ENCODE measurements at places on chromosomes 7 and 10.

- no peak for DNase-seq
Measured at GRCh38 chr7:107768263-107768662, 24.3 kb downstream of the CBLL1 start.

GRCh38 chr10:85402541-85402940 lies 964.1 kb downstream of the GRID1 start:
- DNase-seq: no peak

- DNase-seq: no peak
Measured at GRCh38 chr7:7996568-7996967, 28.0 kb downstream of the GLCCI1 start.

DNA sequence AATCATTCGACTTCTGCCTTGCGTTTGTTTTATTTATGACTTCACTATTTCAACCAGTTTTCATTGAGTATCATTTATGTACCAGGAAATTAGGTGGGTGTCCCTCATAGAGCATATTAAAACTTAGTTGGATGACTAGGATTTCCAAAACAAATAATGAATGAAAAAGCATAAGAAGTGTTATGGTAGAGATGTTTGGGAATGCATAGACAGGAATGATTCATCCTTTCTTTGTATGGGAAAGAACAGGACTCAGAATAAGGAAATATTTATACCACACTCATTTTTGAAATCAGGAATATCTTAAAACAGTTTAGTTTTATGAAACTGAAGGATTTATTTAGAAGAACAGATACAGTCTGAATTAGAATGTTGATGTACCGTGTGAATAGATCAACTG lies 315.7 kb downstream of the EXOC4 start:
- no peak for DNase-seq

- DNase-seq: no peak
Measured at GRCh38 chr7:6182993-6183392, 89.4 kb downstream of the CYTH3 start.

- no peak for DNase-seq
Measured at GRCh38 chr7:4265066-4265465, 417.0 kb upstream of the FOXK1 start.

DNA sequence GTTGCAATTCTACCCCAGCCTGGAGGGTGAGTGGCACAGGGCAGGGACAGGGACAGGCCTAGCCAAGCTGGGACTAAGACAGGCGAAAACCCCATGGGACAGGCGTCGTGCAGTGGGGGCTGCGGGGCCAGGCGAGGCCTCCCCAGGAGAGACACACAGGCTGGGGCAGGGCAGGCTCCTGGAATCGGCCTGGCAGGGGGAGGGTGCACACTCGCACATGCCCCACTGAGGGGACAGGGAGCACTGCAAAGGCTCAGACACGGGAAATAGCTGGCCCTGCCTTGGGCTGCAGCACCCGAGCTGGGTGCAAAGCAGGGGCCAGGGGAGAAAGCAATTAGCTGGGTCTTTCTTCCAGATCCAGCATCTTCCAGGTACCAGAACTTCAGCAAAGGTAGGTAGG lies 10.4 kb downstream of the LAT2 start:
- DNase-seq: no peak

GRCh38 chr7:101602082-101602481 lies 27.0 kb downstream of the MYL10 start:
- DNase-seq: no peak

- DNase-seq: no peak
Measured at GRCh38 chr10:30270247-30270646, 78.8 kb downstream of the MTPAP start.

DNA sequence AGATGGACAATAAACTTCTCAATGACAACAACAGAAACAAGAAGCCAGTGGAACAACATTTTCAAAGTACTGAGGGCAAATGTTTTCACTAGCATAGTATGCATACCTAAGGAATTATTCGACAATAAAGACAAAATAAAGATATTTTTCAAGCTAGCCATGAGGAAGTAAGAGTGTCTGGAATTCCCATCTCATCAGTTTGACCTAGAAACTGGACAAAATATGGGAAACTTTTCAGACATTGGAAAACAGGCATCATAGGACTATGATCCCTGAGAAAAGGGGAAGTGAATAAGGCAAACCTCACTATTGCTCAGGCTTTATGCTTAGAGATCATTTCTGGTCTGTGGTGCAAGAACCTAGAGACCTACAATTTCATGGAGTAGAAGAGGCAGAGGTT lies 86.3 kb downstream of the OAT start:
- no peak for DNase-seq

GRCh38 chr7:142709921-142710320 lies 39.4 kb upstream of the PRSS1 start:
- DNase-seq: no peak

DNA sequence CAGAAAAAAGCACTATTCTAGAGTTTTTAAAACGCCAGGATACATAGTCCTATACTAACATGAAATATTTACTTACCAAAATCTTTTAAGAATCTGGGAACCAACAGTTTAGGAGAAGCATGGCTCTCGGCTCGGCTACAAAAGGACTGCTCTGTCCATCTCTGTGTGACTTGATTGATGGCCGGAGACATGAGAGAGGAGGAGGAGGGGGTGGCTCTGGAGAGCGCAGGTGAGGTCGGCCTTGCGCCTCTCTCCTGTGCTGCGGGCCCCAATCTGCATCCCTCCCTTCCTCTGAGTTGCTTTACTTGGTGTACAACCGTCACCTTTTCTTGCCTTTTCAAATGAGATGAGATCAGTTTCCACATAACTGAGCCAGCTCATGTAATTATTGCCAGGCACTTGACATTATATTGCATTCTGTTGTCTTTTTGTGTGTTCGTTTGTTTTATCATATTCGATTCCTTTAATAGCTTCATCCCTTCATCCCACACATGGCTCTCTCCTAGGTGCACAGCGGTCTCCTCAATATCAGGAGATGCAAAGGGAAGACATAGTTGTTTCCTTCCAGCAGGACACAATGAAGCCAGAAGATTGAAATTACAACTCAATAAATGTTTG lies 87.8 kb upstream of the KLF6 start:
- no peak for DNase-seq

DNA sequence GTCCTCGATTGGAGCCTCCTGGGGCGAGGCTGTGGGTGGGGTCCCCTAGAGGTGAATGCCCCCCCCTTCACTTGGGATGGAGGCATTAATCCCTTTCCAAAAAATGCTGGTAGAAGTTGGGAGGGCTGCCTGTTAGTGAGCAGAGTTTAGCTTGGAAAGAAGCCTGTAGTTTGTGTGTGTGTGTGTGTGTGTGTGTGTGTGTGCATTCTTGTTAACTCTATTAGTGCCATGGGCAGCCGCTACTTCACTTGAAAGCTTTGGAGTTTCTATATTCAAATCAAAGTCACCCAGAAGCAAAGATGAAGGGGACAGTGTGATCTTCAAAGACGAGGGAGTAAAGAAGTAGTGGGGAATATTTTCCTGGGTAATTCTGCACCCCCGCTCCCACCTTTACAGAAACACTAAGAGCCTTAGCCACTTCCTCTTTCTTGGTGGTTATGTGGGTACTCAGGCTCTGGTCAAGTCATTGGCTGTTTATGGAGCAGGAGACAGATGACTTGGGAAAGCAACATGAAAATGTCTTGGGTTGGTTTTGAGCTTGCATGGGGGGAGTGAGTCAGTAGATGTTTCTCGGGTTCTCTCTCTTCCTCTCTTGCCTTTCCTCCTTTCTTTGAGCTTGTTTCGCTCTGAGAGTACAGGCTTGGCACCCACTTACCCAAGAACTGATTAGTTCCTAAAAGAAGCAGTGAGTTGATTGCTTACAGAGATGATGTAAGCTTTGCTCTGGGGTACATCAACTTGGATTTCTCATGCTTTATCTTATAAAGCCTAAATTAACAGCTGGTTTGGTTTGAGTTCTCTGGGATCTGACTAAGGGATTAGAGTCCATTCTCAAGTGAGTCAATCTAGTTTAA lies 35.9 kb downstream of the TCF7L2 start:
- DNase-seq: no peak

GRCh38 chr10:33117230-33117629 lies 159.2 kb upstream of the ITGB1 start:
- no peak for DNase-seq

DNA sequence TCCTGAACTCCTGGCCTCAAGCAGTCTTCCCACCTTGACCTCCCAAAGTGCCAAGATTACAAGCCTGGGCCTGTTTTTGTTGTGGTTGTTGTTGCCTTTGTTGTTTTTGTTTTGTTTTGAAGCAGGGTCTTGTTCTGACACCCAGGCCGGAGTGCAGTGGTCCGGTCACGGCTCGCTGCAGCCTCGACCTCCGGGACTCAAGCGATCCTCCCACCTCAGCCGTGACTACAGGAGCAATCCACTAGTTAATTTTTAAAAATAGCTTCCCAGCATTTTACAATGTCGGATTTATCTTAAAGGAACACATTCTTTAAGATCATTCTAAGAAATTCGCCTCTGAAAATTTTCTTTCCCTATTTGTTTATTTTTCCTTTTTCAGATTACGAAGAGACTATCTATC lies 27.7 kb upstream of the AP5Z1 start:
- DNase-seq: no peak

- DNase-seq: no peak
Measured at GRCh38 chr7:114007386-114007785, 88.6 kb upstream of the PPP1R3A start.

- DNase-seq: no peak
Measured at GRCh38 chr7:103699032-103699431, 253.0 kb upstream of the SLC26A5 start.

- DNase-seq: no peak
Measured at GRCh38 chr10:50604049-50604640, 19.6 kb downstream of the SGMS1 start.

DNA sequence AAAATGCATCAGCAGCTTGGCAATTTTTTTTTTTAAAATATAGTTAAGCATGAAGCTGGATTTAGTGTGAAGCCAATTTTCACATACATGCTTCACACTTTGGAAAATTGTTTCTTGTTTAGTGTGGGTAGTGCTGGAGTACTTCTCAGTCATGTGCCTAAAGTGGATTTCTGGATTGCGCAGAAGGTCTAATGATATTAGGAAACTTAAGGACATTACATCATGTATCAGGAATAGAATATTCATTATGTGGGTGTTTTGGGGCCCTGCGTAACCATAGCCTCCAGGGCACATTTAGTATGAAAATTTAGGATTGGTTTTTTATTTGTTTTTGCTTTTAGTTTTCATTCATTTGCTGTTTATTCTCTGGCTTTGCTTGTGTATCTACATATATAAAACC lies 28.8 kb upstream of the BNIP3 start:
- no peak for DNase-seq

GRCh38 chr7:1020849-1021251 lies 23.5 kb upstream of the GPR146 start:
- no peak for DNase-seq

- peak; percentile 36 for DNase-seq
Measured at GRCh38 chr7:139918480-139918879, 89.4 kb downstream of the TBXAS1 start.

GRCh38 chr7:4136501-4137110 lies 545.5 kb upstream of the FOXK1 start:
- no peak for DNase-seq

DNA sequence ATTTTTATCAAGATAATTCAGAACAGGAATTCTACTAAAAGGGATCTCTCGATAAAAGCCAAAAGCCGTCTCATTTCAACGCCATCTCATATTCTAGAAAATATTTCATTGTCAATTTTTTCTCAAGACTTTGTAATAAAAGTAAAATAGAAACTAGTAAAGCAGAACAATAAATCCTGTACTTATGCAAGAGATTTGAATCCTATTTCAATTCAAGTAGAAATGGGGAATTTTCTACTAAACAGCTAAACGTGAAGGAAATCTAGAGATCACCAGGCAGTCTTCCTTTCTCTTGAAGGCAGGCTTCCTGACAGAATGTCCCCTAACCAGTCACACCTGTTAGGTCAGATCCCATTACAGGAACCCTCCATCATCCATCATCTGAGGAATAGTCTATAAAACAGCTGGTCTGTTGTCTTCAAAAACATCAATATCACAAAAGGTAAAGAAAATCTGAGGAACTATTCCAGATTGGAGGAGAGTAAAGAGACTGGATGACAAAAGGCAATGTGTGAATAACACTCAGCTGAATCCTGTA lies 23.7 kb downstream of the USP6NL start:
- no peak for DNase-seq

GRCh38 chr10:121216721-121217181 lies 365.6 kb downstream of the WDR11 start:
- no peak for DNase-seq

- DNase-seq: no peak
Measured at GRCh38 chr7:112990624-112991023, 96.0 kb downstream of the GPR85 start.

GRCh38 chr7:2710901-2711551 lies 23.0 kb downstream of the AMZ1 start:
- DNase-seq: no peak

DNA sequence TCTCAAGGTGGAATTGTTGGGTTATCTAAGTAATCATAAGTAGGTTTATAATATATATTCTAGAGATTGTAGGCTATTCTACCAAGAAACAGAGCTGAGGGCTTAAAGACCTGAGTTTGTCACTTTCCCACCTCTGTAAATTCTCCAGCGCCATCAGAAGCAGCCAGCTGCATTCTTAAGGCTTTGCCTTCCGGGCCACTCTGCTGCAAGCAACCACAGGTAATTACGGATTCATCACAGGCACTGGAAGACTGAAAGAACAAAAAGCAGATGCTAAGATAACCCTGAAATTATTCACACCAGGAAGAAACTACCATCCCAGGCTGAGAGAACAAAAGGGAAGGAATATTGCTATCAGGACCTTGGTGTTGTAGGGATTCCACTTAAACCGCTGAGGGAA lies 137.8 kb upstream of the JCAD start:
- no peak for DNase-seq

DNA sequence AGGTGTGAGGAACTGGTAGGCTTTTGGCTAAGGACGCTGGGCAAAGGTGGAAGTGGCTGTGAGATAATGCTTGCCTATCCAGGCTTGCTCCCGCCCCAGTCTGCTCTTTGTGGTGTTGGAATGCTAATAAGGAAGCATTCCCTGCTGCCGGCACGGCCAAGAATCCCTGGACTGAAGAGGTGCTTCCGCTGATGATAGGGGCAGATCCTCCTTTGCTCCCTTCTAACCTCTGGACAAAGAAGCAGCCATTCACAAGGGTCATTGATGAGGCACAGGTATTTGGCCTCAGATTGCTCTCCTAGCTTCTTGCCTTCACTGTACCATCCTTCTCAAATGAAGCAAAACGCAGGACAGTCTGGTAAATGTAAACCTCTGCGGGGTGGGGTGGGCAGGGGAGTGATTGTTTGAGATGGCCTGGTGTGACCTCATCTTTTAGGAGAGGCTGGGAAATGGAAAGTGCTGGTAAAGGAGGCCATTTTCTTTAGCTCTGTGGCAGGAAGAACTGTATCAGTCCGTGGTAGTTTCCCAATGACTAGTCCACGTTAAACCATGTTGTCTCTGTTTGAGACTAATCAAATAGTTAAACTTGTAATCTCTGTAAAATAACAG lies 1.7 kb downstream of the PGAM1 start:
- no peak for DNase-seq

GRCh38 chr10:21519397-21519933 lies 6.0 kb downstream of the SKIDA1 start:
- DNase-seq: no peak
